ENCODE measurements at places on chromosomes 2 and 18. TPM values are rescaled to one million over a fixed set of nuclear protein-coding genes. Genes with fewer than 3 reads are reported as not detected.

EVX2 gene
- not detected for total RNA-seq

GRCh38 chr2:39728941-39729351, 50.1 kb downstream of the THUMPD2 start:
- peak; percentile 48 for DNase-seq

MYO5B gene
- total RNA-seq, result under 0.01 TPM

CCL20 gene
- not detected for total RNA-seq
